ENCODE measurements at places on chromosomes 16 and 17.

GRCh38 chr17:46894476-46895151 is 28.3 kb upstream of the GOSR2 start:
- DNase-seq, result no peak

DNA sequence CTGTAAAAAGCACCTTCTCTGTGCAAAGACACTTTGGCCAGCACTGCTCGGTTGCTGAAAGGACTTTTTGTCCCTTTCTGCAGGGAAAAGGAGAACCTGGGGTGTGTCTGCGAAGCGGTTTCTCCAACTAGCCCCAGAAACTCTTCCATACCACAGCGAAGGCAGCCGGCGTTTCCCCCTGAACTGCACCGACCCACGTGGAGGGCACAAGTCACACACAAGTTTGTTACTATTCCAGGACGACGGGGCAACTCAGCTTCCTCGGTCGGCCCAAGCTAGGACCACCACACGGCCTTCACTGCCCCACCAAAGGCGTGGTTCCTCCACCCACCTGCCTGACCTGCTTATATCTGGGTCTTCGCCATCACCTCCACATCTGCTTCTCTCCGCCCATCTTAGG is 1.9 kb downstream of the RTN4RL1 start:
- DNase-seq, result no peak

- DNase-seq, result no peak
Measured at GRCh38 chr17:33602981-33603380, 309.9 kb upstream of the ASIC2 start.

GRCh38 chr16:20612551-20613480 is 36.6 kb upstream of the ACSM2B start:
- no peak for DNase-seq

- DNase-seq, result peak; percentile 49
Measured at GRCh38 chr17:42997390-42997983, 732 bp upstream of the RPL27 start.

- no peak for DNase-seq
Measured at GRCh38 chr16:81625544-81626153, 153.4 kb upstream of the PLCG2 start.

All from NCI-H1694 (cell line).